ENCODE measurements at places on chromosomes 7 and 10.

GRCh38 chr10:85316276-85316675 lies 987.9 kb downstream of the CCSER2 start:
- DNase-seq, result no peak

- DNase-seq, result no peak
Measured at GRCh38 chr10:67934336-67934735, 49.9 kb downstream of the SIRT1 start.

DNA sequence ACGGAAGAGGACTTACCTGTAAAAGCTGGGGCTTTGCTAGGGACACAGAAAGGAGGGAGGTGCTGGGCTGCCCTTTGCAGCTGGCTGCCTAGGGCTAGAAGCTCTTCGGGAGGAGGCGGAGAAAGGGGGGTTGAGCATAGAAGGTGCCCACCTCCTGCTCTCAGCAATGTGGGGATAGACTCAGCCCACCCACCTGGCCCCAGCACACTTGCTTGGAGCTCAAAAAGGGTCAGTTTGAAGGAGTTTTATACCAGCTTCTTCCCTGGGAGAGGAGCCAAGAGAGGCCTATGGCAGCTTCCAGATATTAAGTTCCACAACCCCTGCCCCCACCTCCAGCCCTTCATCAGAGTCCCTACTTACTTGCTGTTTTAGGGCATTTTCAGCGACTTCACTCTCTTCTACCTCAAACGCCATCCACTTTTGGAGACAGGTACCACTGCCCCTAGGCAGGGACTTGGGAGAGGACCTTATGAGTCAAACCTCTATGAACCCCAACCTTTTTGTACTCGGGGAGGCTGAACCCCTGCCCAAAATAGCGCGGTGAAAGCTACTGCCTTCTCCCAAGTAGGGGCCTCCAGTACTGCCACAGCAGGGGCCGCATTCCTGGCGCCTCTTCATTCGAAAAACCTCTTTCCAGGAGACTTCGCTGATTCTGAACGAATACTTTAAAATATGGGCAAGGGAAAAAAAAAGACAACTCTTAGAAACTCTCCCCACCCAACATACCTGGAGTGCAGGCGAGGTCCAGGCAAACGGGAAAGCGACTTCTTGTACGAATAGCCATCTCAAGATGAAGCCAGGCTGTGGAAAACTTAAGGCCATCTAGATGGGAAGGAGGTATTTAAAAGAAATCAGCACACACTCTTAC lies 1.2 kb upstream of the EVX1 start:
- no peak for DNase-seq

DNA sequence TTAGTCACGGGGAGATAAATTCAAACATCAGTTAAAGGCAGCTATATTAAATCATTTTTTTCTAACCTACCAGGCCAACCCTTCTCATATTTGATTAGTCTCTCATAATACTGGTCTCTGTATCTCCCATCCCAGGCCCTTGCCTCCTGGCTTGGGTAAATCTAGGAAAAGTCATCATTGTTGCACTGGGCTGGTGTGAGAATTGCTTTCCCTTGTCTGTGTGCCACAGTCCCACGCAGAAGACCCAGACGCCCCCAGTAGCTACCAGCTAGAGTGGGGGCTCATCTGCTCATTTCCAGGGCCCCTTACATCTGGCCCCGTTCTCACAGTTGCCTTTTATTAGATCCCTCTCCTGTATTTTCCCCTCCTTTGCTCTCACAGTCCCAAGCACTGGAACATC lies 67.6 kb upstream of the VIPR2 start:
- no peak for DNase-seq

Measured in CD4-positive, alpha-beta T cell treated with Interleukin-6 at 100 ng/mL for 8 hours (primary cell).